ENCODE measurements at places on chromosomes 13 and 19. TPM values are rescaled to one million over a fixed set of nuclear protein-coding genes. Genes with fewer than 3 reads are reported as not detected.

- no peaks in the 10 kb centered on the region for H3K4me1 ChIP-seq
- H3K27ac ChIP-seq: no peak overlapping the region
- peak; percentile 10 for DNase-seq
- H3K4me3 ChIP-seq: no peak overlapping the region
- no peaks in the 10 kb centered on the region for H3K36me3 ChIP-seq
Observed at GRCh38 chr13:110116072-110116487, 190.9 kb downstream of the COL4A1 start.

GRCh38 chr19:50333737-50334617 is 4.8 kb upstream of the KCNC3 start:
- peak overlapping the region; percentile 97 for H3K27ac ChIP-seq
- H3K4me1 ChIP-seq: peaks cover 60% of the 10 kb centered on the region
- no peaks in the 10 kb centered on the region for H3K27me3 ChIP-seq

DNA sequence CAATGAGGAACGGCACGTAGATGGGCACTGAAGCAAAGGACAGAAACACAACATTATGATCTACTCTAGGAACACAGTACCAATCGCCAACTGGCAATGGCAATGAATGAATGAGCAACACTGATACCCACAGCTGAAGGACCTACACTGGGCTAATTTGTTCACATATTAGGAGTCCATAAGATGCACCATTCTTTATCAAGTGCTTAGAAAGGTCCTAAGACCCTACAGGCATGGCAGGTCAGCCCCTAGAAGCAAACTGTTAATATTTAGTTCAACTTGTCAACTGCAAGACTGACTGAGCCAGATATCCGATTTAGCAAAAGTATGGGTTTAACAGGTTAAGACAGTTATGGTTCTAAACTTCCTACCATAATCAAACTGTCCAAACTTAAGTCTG is 4.8 kb downstream of the SHISA2 start:
- peaks cover 8% of the 10 kb centered on the region for H3K36me3 ChIP-seq
- no peak overlapping the region for H3K4me3 ChIP-seq
- DNase-seq: no peak
- H3K27me3 ChIP-seq: peaks cover 18% of the 10 kb centered on the region
- H3K27ac ChIP-seq: no peak overlapping the region

DNA sequence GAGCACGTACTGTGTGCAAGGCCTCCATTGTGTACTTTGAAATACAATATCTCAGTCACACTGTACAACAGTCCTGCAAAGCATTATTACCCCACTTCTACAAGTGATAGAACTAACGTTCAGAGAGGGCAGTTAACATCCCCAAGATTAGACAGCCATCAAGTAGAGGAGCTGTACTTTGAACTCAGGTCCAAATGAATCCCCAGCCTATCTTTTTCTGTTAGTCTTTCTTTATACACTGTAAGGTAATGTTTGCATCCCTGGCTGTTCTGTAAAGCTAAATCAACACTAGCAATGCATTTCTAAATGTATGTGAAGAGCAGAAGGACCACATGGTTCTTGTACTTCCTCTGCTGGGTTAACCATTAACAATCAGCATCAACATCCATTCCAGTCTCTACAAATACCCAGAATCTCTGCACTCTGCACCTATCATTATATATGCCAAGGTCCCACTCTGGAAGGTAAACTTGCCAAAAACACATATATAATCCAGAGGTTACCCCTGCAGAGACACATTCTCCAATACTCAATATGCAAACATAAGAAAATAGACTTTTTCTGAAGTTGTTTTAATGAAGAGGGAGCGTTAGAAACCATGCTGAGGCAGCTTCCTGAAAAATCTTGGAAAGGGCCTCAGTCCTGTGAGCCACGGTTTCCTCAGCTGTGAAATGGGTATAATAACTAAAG is 182.3 kb downstream of the MZT1 start:
- no peaks in the 10 kb centered on the region for H3K36me3 ChIP-seq
- H3K27ac ChIP-seq: no peak overlapping the region
- H3K4me1 ChIP-seq: no peaks in the 10 kb centered on the region
- H3K4me3 ChIP-seq: no peak overlapping the region

- H3K27me3 ChIP-seq: no peaks in the 10 kb centered on the region
- H3K4me3 ChIP-seq: no peak overlapping the region
- no peak overlapping the region for H3K27ac ChIP-seq
- DNase-seq: peak; percentile 55
- peaks cover 43% of the 10 kb centered on the region for H3K36me3 ChIP-seq
Observed at GRCh38 chr19:11130824-11131455, 24.6 kb downstream of the SPC24 start.

GRCh38 chr13:109273326-109273751 is 513.0 kb downstream of the IRS2 start:
- no peak for DNase-seq
- no peaks in the 10 kb centered on the region for H3K36me3 ChIP-seq
- H3K27me3 ChIP-seq: peaks cover 4% of the 10 kb centered on the region

DNA sequence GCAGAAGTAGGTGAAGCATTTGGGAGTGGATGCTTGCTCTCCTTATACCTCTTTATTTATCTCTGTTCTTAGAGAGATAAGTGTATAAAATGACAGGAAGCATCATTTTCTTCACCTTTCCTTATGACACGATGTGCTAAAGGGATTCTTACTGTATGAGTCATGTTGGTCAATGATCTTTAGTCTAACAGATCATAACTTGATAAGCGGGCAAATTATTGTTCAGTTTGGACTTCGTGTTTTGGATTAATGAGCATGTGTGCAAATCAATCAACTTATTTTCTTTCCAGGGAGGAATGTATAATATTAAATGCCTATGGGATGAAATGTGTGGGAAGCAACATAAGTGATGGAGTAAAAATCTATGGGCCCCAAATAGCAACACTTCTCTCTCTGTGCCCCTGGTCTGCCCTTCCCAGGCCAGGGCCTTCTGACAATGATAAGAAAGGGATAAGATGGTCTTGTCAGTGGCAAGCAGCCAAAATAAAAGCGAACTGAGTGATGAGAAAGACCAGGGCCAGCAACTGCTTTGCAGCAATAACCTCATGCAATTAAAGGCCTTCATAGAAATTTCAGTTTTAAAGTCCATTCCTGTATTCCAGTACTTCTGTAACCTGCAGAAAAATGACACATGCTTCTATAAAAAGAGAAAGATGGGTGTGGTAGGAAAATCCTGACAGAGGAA is 61.4 kb downstream of the SLC10A2 start:
- H3K4me1 ChIP-seq: no peaks in the 10 kb centered on the region
- H3K27ac ChIP-seq: no peak overlapping the region
- no peak for DNase-seq
- H3K27me3 ChIP-seq: no peaks in the 10 kb centered on the region
- no peak overlapping the region for H3K4me3 ChIP-seq
- no peaks in the 10 kb centered on the region for H3K36me3 ChIP-seq

DNA sequence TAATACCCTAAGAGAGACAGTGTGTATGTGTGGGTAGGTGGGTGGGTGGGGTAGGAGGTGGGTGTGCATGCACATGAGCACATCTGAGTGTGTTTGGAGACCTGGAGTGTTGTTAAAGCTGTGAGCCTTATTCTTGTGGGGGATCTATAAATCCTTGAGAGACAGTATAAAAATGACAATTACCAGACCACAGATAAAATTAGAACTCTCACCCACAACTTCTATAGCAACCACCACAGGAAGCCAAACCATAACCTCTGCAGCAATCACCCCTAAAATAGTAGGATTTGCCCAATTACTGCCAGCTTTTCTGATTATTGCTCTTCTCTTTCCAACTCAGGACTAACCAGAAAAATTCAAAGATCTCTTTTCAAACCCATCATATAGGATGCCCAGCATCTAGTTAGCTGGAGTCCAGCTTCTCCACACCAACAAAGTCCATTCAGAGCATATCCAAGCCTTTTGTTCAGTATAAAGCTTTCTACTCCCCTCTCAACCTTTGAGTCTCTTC is 93.4 kb upstream of the SLITRK1 start:
- DNase-seq: no peak
- no peak overlapping the region for H3K4me3 ChIP-seq
- H3K4me1 ChIP-seq: no peaks in the 10 kb centered on the region
- no peak overlapping the region for H3K27ac ChIP-seq
- no peaks in the 10 kb centered on the region for H3K27me3 ChIP-seq
- H3K36me3 ChIP-seq: no peaks in the 10 kb centered on the region

GRCh38 chr19:34881982-34882381 is 44.7 kb upstream of the ZNF30 start:
- no peaks in the 10 kb centered on the region for H3K4me1 ChIP-seq
- no peak overlapping the region for H3K4me3 ChIP-seq
- peaks cover 2% of the 10 kb centered on the region for H3K27me3 ChIP-seq
- no peak for DNase-seq
- H3K36me3 ChIP-seq: no peaks in the 10 kb centered on the region

- H3K36me3 ChIP-seq: peaks cover 2% of the 10 kb centered on the region
- peaks cover 32% of the 10 kb centered on the region for H3K4me1 ChIP-seq
- H3K4me3 ChIP-seq: peak overlapping the region; percentile 12
- peaks cover 4% of the 10 kb centered on the region for H3K27me3 ChIP-seq
Observed at GRCh38 chr13:50594276-50595051, 249.0 kb downstream of the DLEU7 start.

DNA sequence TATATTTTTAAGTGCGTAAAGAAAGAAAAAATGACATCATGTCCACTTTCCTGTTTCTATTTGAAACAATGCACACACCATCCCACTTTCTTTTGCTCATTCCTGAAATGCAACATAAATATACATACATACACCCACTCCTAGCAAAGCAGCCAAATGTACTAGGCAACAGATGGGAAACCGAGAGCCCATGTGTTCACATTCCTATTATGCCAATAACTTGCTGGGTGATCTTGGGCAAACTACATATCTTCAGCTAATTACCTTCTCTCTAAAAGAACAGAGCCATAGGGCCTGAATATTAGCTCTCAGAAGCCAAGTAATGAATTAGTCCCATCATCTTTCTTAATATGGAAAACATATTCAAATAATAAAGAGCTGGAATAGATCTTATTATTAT is 610.6 kb upstream of the ATXN8OS start:
- no peaks in the 10 kb centered on the region for H3K4me1 ChIP-seq
- no peaks in the 10 kb centered on the region for H3K27me3 ChIP-seq
- H3K4me3 ChIP-seq: no peak overlapping the region
- H3K36me3 ChIP-seq: no peaks in the 10 kb centered on the region

- no peak for DNase-seq
- peaks cover 2% of the 10 kb centered on the region for H3K27me3 ChIP-seq
- no peaks in the 10 kb centered on the region for H3K36me3 ChIP-seq
- no peaks in the 10 kb centered on the region for H3K4me1 ChIP-seq
- no peak overlapping the region for H3K27ac ChIP-seq
Observed at GRCh38 chr19:51676566-51677083, 16.5 kb upstream of the SPACA6 start.

- H3K36me3 ChIP-seq: no peaks in the 10 kb centered on the region
- H3K4me3 ChIP-seq: no peak overlapping the region
- no peak for DNase-seq
Observed at GRCh38 chr13:52938065-52938464, 89.6 kb upstream of the PCDH8 start.

DNA sequence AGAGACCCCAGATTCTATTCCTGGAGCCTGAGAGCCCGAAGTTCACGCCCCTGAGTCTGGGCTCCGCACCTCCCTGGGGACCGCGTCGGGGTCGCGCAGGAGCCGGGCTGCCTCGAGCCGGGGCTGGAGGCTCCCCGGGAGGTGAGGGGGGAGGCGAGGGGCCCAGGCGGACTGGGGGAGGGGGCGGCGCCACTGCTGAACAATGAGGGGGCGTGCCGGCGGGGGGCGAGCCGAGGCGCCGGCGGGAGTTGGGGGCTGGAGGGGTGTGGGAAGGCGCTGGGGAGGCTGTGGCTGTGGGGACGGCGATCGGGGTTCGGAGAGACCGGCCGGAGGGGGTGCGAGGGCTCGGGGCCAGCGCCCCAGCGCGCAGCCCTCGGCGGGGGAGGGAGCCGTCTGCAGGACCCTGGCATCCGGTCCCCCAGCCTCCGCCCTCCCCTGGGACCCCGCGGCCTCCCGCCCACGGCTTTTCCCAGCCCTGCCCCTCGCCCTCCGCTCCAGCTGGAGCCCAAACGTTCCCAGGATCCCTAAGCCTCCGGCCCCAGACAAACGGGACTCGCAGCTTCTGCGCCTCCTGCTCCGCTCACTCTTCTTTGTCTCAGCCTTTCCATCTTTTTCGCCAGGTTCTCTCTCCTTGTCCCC is 922 bp downstream of the PLEKHG2 start:
- H3K4me1 ChIP-seq: peaks cover 40% of the 10 kb centered on the region
- no peak for DNase-seq
- H3K4me3 ChIP-seq: peak overlapping the region; percentile 96

DNA sequence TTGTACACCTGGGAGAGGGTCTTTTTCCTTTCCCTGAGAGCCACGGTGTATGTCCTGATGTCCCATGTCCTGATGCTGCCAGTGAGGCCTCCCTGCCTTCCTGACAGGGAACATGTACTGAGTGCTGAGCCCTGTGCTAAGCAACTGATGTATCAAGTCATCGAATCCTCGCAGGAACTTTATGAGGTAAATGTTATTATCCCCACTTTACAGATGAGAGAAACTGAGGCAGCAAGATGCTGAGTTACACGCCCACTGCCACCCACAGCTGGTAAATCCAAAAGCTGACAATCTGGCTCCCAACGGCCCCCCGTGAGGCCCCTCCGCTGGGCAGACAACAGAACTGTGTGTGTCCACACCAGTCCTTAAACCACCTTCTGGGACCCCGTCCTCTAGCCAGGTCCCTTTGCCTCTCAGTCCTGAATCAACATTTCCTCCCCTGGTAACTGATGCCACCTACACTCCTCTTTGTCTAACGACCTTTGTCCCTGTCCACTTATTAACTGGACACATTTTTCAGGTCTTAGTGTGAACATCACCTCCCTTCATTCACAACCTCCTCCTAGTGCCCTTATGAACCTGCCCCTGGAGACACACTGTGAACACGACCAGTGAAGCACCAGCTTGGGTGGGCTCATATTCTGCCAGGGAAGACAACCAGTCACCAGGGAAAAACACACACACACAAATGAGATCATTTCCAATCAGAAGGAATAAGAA is 5.4 kb upstream of the VSIG10L start:
- no peak overlapping the region for H3K4me3 ChIP-seq
- peaks cover 38% of the 10 kb centered on the region for H3K36me3 ChIP-seq
- no peak overlapping the region for H3K27ac ChIP-seq

DNA sequence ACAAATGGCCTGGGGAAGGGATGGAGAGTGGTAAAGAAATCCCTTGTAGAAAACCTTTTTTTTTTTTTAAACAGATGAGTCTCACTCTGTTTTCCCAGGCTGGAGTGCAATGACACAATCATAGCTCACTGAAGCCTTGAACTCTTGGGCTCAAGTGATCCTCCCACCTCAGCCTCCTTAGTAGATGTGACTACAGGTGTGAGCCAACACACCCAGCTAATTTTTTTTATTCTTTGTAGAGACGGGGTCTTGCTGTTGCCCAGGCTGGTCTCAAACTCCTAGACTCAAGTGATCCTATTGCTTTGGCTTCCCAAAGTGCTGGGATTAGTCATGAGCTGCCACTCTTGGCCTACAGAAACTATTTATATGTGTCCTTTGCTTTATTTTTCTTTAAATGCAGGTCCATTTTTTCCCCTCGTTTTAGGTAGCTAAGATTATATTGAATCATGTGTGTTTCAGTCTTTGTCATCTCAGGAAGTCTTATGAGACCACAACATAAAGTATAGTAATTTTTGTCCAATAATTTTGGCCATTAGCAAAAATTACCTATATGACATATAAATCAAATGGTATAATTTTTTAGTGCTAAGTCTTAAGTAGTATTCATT is 10.5 kb downstream of the LPAR6 start:
- no peak overlapping the region for H3K4me3 ChIP-seq
- H3K36me3 ChIP-seq: peaks cover 16% of the 10 kb centered on the region
- no peaks in the 10 kb centered on the region for H3K27me3 ChIP-seq
- H3K4me1 ChIP-seq: peaks cover 74% of the 10 kb centered on the region
- H3K27ac ChIP-seq: peak overlapping the region; percentile 59

The PSG6 gene
- total RNA-seq: not detected

The CGB2 gene
- not detected for total RNA-seq

The DZIP1 gene
- total RNA-seq: 0.07 TPM

The ANKRD24 gene
- 0.54 TPM for total RNA-seq
